ENCODE measurements at places on chromosomes 1 and 21.

DNA sequence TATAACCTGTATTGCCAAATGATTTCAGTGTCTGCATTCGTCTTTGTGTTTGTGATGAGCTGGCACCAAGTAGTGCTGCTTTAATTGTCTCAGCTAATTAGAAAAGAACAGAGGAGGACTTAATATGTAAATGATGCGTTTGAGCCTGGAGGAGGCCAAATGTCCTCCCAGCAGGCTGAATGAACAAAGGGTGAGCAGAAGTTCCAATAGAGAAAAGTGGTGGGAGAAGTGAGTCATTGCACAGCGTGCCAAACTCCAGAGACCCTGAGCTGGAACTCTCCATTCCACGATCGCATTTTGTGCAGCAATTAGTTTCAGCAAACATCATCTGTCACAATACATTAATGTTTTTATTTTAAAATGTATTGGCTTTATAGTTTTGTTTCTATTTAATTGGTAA, 17.9 kb downstream of the ETV3L start:
- DNase-seq = no peak

DNA sequence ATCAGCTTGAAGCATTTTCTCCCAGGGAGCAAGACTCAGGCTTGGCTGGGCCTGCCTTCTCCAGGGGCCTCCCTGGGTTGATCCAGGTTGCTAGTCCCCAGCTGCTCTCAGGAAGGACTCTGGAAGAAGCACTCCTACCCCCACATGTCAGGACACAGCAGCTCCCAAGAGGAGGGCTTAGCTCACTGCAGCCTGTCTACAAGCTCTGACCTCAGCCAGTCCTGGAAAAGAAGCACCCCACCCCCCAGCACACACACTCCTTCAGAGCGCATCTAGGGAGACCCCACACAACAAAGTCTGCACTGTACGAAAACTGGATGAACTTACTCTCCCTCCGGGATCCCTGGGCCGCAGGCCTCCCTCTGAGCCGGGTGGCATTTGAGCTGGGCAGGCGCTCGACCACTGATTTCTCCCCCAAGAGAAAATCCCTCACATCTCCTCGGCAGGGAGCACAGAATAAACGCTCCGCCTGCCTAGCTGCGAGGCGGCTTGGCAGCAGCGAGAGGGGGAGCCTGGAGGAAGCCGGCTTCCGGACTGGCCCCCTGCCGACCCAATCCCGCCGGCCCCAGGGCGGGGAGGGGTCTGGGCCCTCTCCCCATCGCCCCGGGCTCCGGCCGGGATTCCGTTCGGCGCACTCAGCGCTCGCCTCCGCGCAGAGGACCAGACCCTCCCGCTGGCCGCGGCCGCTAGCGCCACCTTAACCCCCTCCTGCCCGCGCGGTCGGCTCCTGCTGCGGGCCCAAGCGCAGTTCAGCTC, at the start of gene KCNA2:
Gene KCNA2 (minus strand): TSS at position 458 of the 756 bp plus-strand sequence. CDS start 1,576 bp downstream, outside the sequence.
- DNase-seq = no peak

GRCh38 chr1:170395149-170395548, 136.8 kb upstream of the GORAB start:
- no peak for DNase-seq

- no peak for DNase-seq
Observed at GRCh38 chr1:9601942-9602793, 13.5 kb downstream of the TMEM201 start.

GRCh38 chr1:182107209-182107608, 45.7 kb upstream of the ZNF648 start:
- DNase-seq = no peak

- DNase-seq = peak; percentile 12
Observed at GRCh38 chr1:17696417-17697301, 58.5 kb upstream of the ACTL8 start.

GRCh38 chr21:15063814-15064575, 805 bp downstream of the NRIP1 start:
- no peak for DNase-seq

GRCh38 chr1:203726417-203726867, 38.5 kb upstream of the LAX1 start:
- no peak for DNase-seq

GRCh38 chr1:184222652-184223052, 164.2 kb upstream of the C1orf21 start:
- peak; percentile 15 for DNase-seq

DNA sequence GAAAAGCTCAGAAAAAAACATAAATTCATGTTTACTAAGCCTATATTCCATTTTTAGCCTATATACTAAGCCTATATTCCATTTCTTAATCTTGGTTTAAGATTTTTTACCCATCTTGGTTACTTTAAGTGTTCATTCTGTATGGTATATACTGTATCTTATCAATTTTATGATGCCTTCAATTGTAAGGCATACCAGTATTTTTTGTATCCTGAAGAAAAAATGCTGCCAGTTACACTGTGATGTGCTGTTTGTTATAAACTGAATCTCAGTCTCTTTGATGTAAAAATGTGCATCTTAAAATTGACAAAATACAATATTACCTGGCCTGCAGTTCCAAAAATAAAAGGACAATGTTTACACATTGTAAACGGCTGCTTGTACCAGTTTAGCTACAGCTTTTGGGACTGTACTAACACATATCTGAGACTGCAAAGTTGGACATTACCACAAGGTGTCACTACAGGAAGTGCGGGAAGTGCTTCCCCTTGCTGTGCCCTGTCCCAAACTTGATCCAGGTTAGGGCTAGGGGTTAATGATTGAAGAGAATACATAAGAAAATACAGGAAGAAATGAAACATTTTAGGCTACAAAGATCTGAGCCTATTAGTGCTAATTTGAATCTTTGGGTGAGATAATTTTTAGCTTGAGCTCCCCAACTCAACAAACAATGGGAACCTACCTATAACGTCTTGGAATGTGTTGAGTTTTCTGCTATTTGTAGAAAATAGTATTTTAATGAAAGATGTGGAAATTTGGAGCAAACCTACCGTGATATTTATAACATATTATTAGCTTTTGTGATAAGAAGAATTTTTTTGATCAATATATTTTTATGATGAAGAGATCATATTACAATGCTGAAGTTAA, 108.9 kb downstream of the LBR start:
- peak; percentile 1 for DNase-seq

DNA sequence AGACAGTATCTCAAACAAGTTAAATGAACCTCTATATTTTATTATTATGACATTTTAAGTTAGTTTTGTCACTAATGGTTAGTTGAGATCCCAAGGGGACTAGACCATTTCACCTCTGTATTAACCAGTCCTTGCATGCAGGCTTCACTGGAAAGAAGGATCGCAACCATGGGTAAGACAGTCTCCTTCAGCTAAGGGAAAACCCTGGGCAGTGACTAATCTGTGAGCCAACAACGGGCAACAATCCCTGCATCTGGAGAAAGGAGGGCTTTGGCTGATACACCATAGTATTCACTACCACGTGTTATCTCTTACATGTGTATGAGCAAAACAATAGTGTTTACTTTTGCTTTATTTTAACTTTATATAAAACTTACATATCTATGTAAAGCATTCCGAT, 708.8 kb upstream of the CHRM3 start:
- DNase-seq = no peak

All from AG09319 (cell line).